Neuronal stem cell (in vitro differentiated cells): ENCODE measurements at places on chromosomes 5 and 9.

DNA sequence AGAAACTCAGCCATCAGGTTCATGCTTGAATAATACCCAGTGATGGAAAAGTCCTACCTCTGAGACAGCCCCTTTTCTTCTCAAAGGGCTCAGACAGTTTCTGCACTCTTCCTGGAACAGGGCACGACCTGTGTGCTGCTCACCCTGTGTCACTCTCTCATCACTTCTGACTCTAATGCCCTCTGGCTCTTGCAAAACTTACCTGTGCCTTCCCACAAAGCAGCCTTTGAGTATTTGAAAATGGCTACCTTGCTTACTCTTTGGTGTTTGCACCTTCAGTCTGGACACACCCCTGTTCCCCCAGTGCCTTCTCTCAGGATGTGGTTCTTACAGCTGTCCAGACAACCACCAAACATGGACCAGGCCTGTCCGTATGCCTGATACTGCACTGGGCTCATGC is 171.4 kb downstream of the GRIA1 start:
- no peak for DNase-seq

DNA sequence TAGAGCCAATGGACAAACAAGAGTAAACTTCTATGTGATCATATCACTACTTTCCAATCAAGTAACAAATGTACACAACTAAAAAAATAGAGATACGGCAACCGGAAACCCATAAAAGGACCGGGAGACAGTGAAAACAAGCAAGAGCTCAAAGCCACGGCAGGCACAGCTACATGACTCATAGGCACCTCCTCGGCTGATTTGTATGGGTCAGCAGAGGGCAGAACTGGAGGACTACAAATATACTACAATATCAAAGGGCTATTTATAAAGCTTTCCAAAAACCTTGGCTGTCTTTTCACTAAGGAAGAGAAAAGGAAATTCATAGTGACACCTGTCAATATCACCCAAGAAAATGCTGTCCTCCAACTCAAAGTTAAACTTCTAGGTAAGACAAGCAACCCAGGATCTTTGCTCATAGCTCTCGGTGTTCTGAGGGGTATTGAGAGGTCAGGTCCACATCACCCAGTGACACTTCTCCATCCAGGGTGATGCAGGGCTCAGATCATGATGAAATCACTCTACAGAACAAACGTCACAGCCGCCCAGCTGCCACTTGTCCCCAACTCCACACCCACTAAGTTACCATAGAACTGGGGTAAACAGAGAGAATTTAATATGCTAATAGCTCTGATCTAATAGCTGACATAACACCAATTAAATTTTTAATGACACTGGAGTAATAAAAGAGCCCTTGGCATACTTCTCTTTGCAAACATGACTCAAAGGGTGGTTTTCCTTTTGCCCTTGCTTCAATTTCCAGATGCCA is 41.3 kb downstream of the PFDN1 start:
- DNase-seq, result no peak

DNA sequence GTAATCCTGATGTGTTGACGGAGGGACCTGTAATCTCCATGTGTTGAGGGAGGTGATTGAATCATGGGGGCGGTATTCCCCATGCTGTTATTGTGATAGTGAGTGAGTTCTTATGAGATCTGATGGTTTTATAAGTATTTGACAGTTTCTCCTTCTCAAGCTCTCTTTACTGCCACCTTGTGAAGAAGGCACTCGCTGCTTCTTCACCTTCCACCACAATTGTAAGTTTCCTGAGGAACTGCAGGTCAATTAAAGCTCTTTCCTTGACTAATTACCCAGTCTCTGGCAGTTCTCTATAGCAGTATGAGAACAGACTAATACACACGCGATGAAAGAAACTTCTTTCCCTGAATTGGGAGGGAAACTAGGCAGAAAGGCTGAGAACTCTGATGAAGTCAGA is 141.1 kb upstream of the RAD23B start:
- no peak for DNase-seq

DNA sequence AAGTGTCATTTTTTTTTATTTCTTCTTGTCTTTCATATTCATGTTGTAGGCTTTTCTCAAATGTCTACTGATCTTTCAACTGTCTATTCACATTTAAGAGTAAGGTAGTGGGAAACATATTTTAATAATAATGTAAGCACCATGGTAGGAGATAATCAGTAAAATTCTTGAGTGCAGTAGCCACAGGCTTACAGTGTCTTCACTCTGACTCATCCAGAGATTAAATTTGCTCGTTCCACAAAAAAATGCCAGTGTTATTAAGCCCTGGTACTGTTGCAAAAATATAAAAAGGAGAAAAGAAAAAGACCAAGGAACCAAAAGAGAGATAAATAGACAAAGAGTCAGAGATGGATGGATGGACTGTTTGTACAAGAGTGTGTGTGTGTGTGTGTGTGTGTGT is 43.0 kb downstream of the PARP8 start:
- DNase-seq, result no peak
